ENCODE measurements at places on chromosomes 3 and 15. TPM values are rescaled to one million over a fixed set of nuclear protein-coding genes. Genes with fewer than 3 reads are reported as not detected.
A peak's percentile ranks its signal among the peaks of the same experiment; 100 is the strongest.

GRCh38 chr3:129010310-129010956 is 9.3 kb downstream of the EFCC1 start:
- DNase-seq: no peak

Gene GOLGA8J
- total RNA-seq: 11.5 TPM

Gene CHRNA7
- 17.8 TPM for total RNA-seq

GRCh38 chr15:92655178-92655995 is at the start of gene FAM174B:
Gene FAM174B, minus strand, starts transcription at chr15:92655775.
- peak; percentile 68 for DNase-seq

GRCh38 chr3:155895379-155895900 is 25.0 kb downstream of the GMPS start:
- DNase-seq: no peak

- no peak for DNase-seq
Observed at GRCh38 chr3:55569033-55569599, 82.0 kb upstream of the WNT5A start.

- no peak for DNase-seq
Observed at GRCh38 chr15:55824857-55825613, 82.1 kb upstream of the PRTG start.

Gene AGBL1
- 0.37 TPM for total RNA-seq

DNA sequence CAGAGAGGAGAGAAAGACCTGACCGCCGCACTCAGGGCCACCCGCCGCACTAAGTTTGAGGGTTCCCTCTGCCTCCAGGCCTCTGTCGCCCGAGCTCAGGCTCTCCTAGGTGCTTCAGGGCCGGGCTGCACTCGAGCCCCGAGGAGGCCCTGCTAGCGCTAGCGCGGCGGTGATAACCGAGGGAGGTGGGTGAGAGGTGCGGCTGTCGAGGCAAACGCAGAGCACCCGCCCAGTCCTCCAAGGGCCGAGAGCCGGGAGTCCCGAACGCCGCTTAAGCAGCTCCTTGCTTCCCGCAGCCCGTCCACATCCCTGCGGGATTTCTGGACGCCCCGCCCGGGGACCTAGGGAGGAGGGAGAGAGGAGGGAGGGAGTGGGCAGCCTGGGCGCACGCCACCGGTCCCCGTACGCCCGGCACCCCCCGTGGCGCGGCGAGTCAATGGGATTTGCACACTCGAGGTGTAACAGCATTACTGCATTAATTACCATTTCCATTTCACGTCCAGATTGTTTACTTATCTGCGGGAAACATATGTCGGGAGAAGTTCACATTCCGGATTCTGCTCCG is 6.8 kb downstream of the SOX14 start:
- no peak for DNase-seq

GRCh38 chr15:64398575-64398974 is 10.9 kb downstream of the TRIP4 start:
- no peak for DNase-seq

GRCh38 chr3:15470261-15470660 is 42.9 kb downstream of the EAF1 start:
- no peak for DNase-seq

Gene MESP1
- total RNA-seq: 2.5 TPM

Gene C3orf49
- 0.63 TPM for total RNA-seq

- DNase-seq: no peak
Observed at GRCh38 chr15:88835646-88836045, 32.4 kb downstream of the ACAN start.

DNA sequence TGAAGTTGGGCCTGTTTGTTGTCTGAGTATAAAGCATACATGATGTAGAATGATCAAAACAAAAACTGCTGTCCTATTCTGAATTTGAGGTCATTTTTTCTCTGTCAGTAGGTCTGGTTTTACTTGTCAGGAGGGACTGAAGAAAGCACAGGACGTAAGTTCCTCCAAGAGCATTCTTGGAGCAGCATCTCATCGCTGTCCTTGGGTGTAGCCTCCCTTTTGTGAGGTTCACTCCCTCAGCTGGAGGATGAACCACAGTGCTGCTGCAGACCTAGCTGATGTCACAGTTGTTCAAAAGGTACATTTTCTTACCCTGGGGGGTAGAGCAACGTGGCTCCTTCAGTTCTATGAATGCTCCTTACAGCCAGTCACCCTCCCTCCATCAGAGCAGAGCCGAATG is 490.0 kb upstream of the TBL1XR1 start:
- DNase-seq: no peak

DNA sequence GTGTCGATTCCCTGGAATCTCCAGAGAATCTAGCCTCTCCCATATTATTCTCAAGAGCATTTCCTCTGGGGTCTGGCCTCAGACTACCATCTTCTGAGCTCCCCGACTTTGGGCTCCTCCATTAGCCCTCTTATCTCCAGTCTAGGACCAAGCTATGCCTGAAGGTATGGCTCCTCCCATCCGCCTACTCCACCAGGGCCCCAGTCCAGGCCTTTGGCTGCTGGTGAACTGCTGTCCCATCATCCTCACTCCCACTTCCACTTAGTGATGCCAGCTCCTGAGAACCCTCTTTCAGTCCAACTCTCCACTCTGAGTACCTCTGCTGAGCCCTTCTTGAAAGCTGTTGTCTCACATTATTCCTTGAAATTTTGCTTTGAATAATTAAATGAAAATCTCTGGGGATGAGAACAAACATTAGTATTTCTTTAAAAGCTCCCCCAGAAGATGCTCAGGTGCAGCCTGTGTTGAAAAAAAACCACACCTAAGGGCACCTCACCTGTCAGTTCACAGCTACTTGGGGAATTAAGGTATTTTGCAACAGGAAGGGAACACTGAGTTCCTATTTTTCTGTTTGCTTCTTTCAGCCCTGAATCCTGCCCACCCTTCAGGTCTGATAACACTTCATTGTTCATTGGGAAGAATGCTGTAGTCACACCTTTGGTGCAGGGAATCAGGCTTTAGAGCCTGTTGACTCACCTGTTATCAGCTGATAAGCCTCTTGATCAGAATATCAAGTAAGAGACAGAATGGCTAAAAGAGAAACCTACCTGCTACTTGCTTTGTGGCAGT is 9.5 kb downstream of the CLDN18 start:
- no peak for DNase-seq

Gene TRPM1
- total RNA-seq: 3.6 TPM

DNA sequence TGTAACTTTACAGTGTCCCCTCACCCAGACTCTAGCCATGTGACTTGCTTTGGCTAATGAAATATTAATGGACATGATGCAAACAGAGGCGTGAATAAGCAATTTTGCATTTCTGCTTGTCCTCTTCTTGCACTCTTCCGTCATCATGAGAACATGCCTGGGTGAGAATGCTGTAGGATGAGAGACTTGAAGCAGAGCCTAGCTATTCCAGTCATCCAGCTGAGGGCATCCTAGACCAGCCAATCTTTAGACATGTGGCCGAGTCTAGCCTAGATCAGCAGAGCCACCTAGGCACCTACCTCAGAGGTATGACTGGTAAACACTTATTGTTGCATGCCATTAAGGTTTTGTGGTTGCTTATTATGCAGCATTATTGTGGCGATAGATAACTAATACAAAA is 450.5 kb upstream of the AZI2 start:
- no peak for DNase-seq

Gene EOGT
- 22.7 TPM for total RNA-seq

Gene FANCD2OS
- total RNA-seq: 25.8 TPM

DNA sequence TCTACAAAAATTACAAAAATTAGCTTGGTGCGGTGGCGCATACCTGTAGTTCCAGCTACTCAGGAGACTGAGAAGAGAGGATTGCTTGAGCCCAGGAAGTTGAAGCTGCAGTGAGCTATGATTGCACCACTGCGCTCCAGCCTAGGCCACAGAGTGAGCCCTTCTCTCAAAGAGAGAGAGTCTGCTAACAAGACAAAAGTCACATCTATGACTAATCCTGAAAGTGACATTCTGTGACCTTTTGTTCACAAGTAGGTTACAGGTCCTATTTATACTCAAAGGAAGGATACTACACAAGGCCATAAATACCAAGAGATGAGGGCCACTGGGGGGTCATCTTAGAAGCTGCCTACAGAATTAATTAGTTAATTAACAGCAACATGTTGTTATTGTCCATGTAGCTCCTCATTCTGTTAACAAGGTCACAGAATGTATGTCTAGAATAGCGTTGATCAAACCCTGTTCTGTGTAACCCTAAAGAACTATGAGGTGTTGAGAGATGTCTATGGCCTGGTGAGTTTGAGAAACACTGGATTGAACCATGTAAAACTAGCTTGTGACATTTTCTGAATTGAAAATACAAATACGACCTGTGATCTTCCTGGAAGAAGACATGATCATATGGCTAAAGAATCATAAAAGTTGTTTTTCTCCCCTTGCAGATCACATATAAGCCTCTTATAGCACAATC is 97.0 kb downstream of the SAMMSON start:
- no peak for DNase-seq

Gene QTRT2
- 29.5 TPM for total RNA-seq

Gene KLF15
- total RNA-seq: 36.1 TPM

Gene TCF12
- 152 TPM for total RNA-seq

DNA sequence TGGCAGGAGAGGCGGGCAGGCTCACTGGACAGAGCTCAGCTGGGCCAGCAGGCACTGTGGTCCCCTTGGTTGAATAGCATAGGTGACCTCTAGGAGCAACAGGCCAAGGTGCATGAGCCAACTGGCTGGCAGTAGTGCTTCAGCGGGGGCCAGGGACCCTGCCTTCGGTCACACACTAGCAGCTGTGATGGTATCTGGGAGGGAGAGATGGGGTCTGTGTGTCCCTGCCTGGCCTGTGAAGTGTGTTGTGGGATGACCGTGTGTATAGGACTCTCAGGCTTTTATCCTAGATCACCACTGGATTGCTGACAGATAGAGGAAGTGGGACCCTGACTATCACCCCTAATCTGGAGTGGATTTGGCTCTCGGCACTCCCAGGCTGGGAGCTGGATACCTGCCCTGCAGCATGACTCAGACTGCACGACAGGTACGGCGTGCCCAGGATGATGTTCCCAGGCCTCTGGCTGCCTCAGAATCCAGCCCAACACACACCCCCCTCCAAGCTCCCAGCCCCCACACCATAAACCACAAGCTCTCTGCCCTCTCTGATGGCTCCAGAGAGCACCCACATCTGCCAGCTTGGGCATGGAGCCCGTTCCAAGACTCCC is 7.8 kb downstream of the RPS17 start:
- DNase-seq: no peak

Gene MEIS2
- total RNA-seq: 15.7 TPM

Gene C3orf22
- 61.4 TPM for total RNA-seq

DNA sequence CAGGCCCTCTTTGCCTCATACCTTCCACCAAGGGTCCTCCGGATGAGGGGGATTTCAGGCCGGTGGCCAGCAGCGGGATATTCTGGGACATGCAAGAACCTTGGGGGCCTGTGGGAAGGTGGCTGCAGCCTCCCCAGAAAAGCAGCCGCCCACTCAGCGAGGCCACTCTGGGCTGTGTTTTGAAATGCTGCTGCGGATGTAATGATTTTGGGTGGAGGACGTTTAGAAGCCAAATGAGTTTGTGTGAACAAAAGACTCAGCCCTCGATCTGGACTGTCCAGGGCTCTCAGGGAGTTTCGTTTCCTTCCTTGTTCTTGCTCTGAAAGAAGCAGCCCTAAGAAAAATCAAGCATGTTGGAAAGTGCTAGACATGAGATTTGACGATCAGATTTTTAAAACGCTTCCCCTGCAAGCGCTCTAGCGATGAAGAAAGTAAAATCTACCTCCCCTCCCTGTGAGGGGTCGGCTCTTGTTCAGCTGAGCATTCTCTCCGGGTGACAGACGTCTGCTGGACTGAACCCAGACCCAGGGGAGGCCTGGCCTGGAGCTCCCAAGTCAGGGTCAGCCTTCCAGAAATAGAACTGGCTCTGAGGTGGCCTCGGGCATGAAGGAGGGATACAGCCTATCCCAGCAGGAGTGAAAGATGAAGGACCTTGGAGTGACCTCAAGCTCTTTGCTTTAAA is 12.9 kb downstream of the HEG1 start:
- peak; percentile 72 for DNase-seq

DNA sequence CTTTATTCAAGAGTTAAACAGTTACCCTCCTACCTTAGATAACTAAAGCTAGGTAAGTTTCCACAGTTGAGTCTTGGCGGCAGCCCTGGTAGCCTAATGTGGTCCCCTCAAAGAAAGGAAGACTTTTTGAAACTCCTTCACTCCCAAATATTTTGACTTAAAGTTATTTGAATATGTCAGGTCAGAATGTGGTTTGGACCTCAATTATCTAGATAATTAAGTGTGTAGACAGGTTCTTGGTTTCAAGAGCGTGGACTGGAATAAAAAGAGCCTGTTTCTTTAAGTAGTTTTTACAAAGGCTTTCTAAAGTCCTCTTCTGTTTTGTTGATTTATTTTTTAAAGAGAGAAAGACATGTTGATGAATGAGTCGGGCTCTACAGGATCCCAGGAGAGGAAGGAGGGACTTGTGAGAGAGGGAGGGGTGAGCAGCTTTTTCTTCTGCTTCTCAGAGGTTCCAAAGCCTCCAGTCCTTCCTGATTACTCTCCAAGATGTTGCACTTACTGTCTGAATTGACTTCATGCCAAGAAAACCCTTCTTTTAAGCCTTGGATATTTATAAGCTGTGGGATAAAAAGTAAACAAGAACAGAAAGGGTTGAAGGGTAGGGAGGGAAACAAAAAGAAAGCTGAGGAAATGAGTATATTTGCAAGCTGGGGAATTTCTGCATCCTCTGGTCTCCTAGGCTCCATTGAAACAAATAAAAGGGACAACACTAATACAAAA is 457.4 kb downstream of the IGSF11 start:
- DNase-seq: no peak

Gene GOLGA6D
- 29.8 TPM for total RNA-seq

DNA sequence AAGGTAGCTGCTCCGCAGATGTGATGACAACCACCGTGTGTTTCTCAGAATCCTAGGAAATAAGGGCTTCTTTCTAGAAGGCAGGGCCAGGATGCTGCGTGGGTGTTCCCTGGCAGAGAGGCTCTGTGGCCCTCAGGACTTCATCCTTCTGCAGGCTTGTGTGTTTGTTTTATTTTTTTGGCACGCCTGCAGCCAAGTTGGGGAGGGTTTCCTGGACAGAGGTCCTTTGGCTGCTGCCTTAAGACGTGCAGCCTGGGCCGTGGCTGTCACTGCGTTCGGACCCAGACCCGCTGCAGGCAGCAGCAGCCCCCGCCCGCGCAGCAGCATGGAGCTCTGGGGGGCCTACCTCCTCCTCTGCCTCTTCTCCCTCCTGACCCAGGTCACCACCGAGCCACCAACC is at the start of gene CLEC3B:
TSS of gene CLEC3B (plus strand) at position 266 of the 400 bp plus-strand sequence. CDS start at position 326, 60 bp downstream.
- DNase-seq: peak; percentile 69

DNA sequence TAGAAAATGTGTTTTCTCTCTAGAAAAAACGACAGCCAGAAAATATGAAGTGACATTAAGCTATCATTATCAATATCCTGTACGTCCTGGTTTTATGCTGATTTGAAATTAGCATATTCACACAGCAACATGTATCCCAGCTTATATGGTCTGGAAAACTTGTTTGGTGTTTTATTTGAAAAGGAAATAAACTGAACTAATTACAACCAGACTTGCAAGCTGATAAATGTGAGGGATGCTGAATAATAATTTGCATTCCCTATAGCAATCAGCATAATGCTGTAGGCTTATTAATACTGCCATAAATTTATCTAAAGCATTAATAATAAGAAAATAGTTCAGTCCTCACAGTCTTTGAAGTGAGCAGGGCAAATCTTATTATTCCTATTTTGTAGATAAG is 336.9 kb upstream of the UMPS start:
- DNase-seq: no peak

Gene RLBP1
- 0.31 TPM for total RNA-seq

Measured in testis (tissue), 5 donors.